Thyroid gland (tissue), 4 donors: ENCODE measurements at places on chromosomes 5 and 9. TPM values are rescaled to one million over a fixed set of nuclear protein-coding genes. Genes with fewer than 3 reads are reported as not detected.

DNA sequence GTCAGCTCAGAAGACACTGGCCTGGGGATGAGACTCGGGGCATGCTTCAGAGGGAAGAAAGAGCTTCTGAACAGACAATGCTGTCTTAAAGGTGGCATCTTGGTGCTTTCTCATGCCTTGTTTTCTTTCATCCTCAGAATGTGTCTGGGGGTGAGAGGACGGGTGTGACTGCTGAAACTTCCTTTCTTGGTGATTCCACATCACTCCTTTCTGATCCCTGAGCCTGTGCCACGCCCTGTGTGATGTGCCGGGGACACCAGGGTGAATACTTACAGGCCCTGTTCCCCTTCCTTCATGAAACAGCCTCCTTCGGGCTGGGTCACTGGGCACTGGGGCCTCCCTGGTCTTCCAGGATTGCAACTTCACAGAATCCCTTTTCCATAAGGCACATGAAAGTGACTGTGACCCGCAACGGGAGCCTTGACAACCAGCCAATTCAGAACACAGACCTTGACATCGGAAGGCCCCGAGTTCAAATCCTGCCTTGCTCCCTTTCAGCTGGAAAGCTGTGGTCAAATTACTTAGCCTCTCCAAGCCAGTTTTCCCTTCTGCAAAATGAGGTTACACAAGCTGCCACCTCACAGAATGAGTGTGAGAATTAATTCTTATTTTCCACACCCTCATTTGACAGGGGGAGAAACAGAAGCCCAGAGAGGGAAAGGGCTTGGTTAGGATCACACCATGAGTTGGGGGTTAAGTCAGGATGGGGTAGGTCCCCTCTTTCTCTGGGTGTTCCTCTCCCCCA is 44.1 kb upstream of the IL17B start:
- peaks cover 13% of the 10 kb centered on the region for H3K4me1 ChIP-seq
- H3K36me3 ChIP-seq, result no peaks in the 10 kb centered on the region
- H3K27ac ChIP-seq, result peak overlapping the region; percentile 33
- H3K4me3 ChIP-seq, result no peak overlapping the region
- DNase-seq, result no peak

DNA sequence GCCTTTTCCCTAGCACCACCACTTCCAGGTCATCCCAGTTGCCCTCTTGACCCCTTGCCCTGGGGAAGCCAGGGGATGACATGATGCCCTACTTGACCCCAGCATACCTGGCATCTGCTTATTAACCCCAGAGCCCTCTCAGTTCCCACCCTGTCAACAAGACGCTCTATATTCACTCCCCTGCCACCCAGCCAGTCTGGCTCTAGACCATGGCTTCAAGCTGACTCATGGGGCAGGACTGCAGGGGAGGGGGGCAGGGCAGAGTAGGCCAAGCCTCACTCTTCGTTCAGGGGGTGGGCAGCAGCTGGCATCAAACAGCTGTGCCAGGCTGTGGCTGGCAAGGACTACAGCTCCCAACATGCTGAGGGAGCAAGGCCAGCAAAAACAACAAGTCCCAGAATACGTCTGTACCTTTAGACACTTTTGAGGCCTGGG is 5.3 kb downstream of the ATOSB start:
- H3K36me3 ChIP-seq, result peaks cover 30% of the 10 kb centered on the region
- H3K27me3 ChIP-seq, result no peaks in the 10 kb centered on the region
- no peak overlapping the region for H3K27ac ChIP-seq
- DNase-seq, result peak; percentile 33

The BAG1 gene
- 135 TPM for total RNA-seq

DNA sequence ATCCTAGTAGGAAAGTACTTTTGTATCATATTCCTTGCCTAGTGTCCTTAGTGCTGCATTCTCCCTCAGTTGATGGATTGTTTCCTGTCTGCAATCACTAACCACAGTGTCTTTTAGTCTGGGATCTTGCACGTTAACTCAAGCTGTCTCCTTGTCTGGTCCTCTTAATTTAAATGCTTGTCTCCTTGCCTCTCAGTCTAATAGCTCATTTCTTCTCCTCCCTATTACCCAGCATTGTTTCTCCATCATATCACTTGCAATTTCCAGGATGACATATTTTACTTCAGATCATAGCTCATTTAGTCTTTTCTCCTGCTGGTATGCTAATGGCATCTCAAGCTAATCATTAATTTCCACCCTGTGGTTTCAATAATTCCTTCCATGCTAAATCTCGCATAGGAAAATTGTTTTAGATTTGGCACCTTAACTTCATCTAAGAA is 2052.0 kb upstream of the C9orf72 start:
- H3K4me3 ChIP-seq, result no peak overlapping the region
- DNase-seq, result no peak
- H3K4me1 ChIP-seq, result no peaks in the 10 kb centered on the region
- no peaks in the 10 kb centered on the region for H3K27me3 ChIP-seq
- no peaks in the 10 kb centered on the region for H3K36me3 ChIP-seq

The TMEM215 gene
- total RNA-seq, result not detected

- H3K4me3 ChIP-seq, result no peak overlapping the region
- DNase-seq, result no peak
- no peaks in the 10 kb centered on the region for H3K27me3 ChIP-seq
- H3K36me3 ChIP-seq, result no peaks in the 10 kb centered on the region
- H3K27ac ChIP-seq, result no peak overlapping the region
These were observed 532.1 kb downstream of the PDE4D start for GRCh38 chr5:59361454-59361853.

- H3K27ac ChIP-seq, result peak overlapping the region; percentile 71
- H3K36me3 ChIP-seq, result no peaks in the 10 kb centered on the region
- H3K4me1 ChIP-seq, result peaks cover 55% of the 10 kb centered on the region
- H3K4me3 ChIP-seq, result no peak overlapping the region
These were observed 55.8 kb upstream of the SLC2A8 start for GRCh38 chr9:127341152-127341551.

- H3K4me1 ChIP-seq, result peaks cover 31% of the 10 kb centered on the region
- H3K27me3 ChIP-seq, result no peaks in the 10 kb centered on the region
- DNase-seq, result peak; percentile 57
- no peak overlapping the region for H3K4me3 ChIP-seq
- peak overlapping the region; percentile 81 for H3K27ac ChIP-seq
- H3K36me3 ChIP-seq, result no peaks in the 10 kb centered on the region
These were observed 79.1 kb downstream of the ZNF618 start for GRCh38 chr9:113955076-113955752.

DNA sequence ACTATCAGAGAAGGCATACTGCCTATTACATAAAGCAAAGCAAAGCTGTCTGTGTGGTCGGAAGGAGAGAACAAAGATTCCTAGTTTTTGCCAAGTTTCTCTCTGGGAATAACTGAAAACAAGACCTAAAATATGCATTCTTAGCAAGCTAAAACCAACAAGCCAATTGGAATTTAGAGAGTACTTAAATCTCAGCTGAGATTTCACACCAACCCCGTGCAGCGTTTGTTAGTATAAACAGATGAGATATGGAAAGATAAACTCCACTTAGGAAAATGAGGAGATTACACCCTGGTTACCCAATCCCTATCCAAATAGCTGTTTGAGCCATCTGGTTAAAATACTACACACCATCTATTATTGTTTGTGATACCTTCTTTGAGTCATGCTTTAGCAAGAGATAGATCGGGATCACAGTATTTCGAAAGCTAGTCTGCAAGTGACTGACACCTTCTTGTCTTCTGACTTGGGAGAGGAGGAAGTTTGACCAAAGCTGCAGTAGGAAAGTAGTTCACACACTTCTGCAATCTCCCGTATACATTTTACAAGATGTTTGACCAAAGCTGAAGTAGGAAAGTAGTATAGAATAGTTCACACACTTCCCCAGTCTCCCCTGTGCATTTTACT is 18.2 kb downstream of the FAF2 start:
- peaks cover 10% of the 10 kb centered on the region for H3K4me1 ChIP-seq
- peak overlapping the region; percentile 19 for H3K27ac ChIP-seq
- H3K27me3 ChIP-seq, result no peaks in the 10 kb centered on the region
- no peaks in the 10 kb centered on the region for H3K36me3 ChIP-seq

DNA sequence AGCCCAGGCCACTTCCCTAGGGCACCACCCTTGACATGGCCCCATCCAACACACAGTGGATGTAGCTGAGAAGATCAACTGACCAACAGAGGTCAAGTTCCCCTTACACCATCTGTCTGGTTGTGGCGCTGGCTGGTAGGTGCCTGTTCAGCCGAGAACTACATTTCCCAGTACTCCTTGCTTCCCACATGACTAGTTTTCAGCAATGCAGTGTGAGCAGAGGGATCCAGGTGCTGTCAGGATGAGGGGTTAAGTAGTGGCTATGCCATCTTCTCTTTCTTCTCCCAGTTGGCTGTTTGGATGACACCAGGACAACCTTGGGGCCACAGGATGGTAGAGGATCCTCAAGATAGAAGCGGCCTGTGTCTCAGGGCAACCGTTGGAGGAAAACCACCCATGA is 48.6 kb upstream of the SH3PXD2B start:
- H3K27me3 ChIP-seq, result no peaks in the 10 kb centered on the region
- no peak for DNase-seq
- H3K4me3 ChIP-seq, result no peak overlapping the region
- no peaks in the 10 kb centered on the region for H3K36me3 ChIP-seq
- peaks cover 3% of the 10 kb centered on the region for H3K4me1 ChIP-seq
- H3K27ac ChIP-seq, result no peak overlapping the region

GRCh38 chr9:99885747-99886146 is 20.7 kb upstream of the STX17 start:
- no peak overlapping the region for H3K27ac ChIP-seq
- no peak overlapping the region for H3K4me3 ChIP-seq
- no peaks in the 10 kb centered on the region for H3K4me1 ChIP-seq
- no peaks in the 10 kb centered on the region for H3K27me3 ChIP-seq

The PDCD1LG2 gene
- total RNA-seq, result 2.6 TPM

GRCh38 chr9:110799396-110799795 is 130.8 kb downstream of the MUSK start:
- no peak overlapping the region for H3K27ac ChIP-seq
- H3K4me3 ChIP-seq, result no peak overlapping the region
- DNase-seq, result no peak
- H3K36me3 ChIP-seq, result no peaks in the 10 kb centered on the region
- H3K4me1 ChIP-seq, result no peaks in the 10 kb centered on the region

The MLANA gene
- not detected for total RNA-seq

- no peak overlapping the region for H3K27ac ChIP-seq
- no peaks in the 10 kb centered on the region for H3K36me3 ChIP-seq
- peak; percentile 71 for DNase-seq
- no peak overlapping the region for H3K4me3 ChIP-seq
These were observed 72.8 kb downstream of the PSAT1 start for GRCh38 chr9:78369639-78370219.

GRCh38 chr5:148788636-148789035 is 37.8 kb upstream of the ADRB2 start:
- H3K36me3 ChIP-seq, result no peaks in the 10 kb centered on the region
- H3K27ac ChIP-seq, result no peak overlapping the region
- no peaks in the 10 kb centered on the region for H3K4me1 ChIP-seq
- no peaks in the 10 kb centered on the region for H3K27me3 ChIP-seq
- no peak overlapping the region for H3K4me3 ChIP-seq
- no peak for DNase-seq

DNA sequence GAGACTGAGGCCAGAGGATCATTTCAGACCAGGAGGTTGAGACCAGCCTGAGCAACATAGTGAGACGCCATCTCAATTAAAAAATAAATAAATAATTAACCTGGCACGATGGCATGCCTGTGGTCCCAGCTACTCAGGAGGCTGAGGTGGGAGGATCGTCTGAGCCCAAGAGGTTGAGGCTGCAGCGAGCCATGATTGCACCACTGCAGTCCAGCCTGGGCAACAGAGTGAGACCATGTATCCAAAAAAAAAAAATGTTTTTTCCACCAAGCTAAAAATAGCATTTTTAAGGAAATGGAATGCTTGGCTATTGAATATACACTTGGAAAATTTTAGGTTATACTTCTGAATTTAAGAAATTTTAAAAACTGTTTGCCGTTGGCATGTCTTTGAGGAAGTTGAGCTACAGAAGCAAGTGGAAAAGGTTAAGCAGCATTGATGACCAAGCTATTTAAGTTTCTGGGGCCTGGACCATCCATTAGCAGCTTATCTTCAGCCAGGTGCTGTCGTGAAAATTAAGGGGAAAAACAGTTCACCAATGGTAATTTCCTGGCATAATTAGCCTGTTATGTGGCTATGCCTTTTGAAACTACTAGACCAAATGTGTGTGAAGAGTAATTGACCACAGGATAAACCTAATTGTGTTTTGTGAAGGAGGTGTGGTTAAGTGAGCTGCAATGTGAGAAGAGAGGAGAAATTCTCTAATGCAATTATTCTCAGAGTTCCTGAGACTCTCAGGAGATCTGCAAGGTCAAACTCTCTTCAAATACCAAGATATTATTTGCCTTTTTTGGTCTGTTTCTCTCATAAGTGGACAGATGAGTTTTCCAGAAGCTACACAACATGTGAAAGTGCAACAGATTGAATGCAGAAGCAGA is 21.0 kb downstream of the F2R start:
- H3K4me1 ChIP-seq, result peaks cover 7% of the 10 kb centered on the region
- DNase-seq, result no peak
- peak overlapping the region; percentile 57 for H3K27ac ChIP-seq

DNA sequence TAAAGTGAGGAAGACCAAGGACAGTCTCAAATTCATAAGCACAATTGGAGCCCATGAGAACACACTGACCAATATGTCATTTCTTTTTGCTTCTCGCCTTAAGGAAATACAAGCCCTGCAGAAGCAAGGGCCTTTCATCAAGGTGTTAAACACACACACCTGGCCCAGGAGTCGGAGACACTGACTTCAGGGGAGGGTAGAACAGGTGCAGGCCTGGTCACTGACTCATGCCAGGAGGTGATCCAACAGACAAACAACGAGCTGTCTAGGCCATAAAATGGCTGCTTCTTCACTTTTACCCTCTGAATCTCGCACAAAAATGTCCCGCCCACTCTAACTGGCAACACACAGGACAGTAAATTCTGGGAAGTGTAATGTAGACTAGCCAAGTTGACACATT is 62.7 kb downstream of the RGMB start:
- no peak for DNase-seq
- H3K27me3 ChIP-seq, result no peaks in the 10 kb centered on the region
- H3K4me3 ChIP-seq, result no peak overlapping the region
- no peaks in the 10 kb centered on the region for H3K36me3 ChIP-seq
- H3K27ac ChIP-seq, result no peak overlapping the region

The TMOD1 gene
- 37.0 TPM for total RNA-seq

DNA sequence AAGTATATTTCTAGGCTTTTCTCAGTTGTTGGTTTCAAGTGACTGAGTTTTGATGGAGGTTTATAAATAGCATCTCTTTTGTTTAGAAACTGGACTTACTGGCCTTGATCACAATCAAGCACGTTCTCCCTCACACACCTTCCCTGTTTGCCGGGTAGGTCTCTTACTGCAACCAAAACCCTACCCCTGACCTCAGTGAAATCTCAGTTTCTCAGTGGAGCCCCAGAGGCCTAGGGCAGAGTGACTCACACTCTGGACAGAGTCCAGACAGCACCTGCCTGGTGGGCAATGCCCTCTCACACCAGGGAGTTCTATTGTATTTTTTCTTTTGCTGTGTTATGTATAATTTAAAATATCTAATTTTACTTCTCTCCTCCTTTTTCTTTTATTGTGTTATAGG is 48.4 kb upstream of the EPB41L4B start:
- H3K36me3 ChIP-seq, result no peaks in the 10 kb centered on the region
- H3K4me3 ChIP-seq, result no peak overlapping the region
- H3K4me1 ChIP-seq, result no peaks in the 10 kb centered on the region
- no peak overlapping the region for H3K27ac ChIP-seq
- H3K27me3 ChIP-seq, result no peaks in the 10 kb centered on the region

The GPRIN1 gene
- total RNA-seq, result 0.33 TPM

The ACOT12 gene
- total RNA-seq, result not detected

- no peak overlapping the region for H3K4me3 ChIP-seq
- no peak for DNase-seq
- no peaks in the 10 kb centered on the region for H3K4me1 ChIP-seq
- H3K36me3 ChIP-seq, result no peaks in the 10 kb centered on the region
- no peak overlapping the region for H3K27ac ChIP-seq
These were observed 54.4 kb downstream of the CRB2 start for GRCh38 chr9:123410281-123410910.

The TAF11L5 gene
- not detected for total RNA-seq
